ENCODE measurements at places on chromosomes 5 and 9. TPM values are rescaled to one million over a fixed set of nuclear protein-coding genes. Genes with fewer than 3 reads are reported as not detected.

PCA3 gene
- total RNA-seq, result not detected

PCDHB15 gene
- 7.0 TPM for total RNA-seq

SPATA31A3 gene
- 0.35 TPM for total RNA-seq

HK3 gene
- not detected for total RNA-seq

G3BP1 gene
- total RNA-seq, result 439 TPM

ASPN gene
- not detected for total RNA-seq

SPINK7 gene
- not detected for total RNA-seq

SLC36A3 gene
- not detected for total RNA-seq

EQTN gene
- not detected for total RNA-seq

EIF4E1B gene
- total RNA-seq, result 1.3 TPM

PCDHA9 gene
- 0.46 TPM for total RNA-seq

RNF183 gene
- total RNA-seq, result not detected

SLC6A3 gene
- total RNA-seq, result 0.61 TPM

NUTM2G gene
- 0.57 TPM for total RNA-seq

SOWAHA gene
- 0.20 TPM for total RNA-seq

CBY3 gene
- total RNA-seq, result 1.6 TPM

ARHGEF37 gene
- 0.42 TPM for total RNA-seq

RIOK2 gene
- total RNA-seq, result 42.2 TPM

LMX1B gene
- total RNA-seq, result 0.85 TPM

TMEM174 gene
- total RNA-seq, result not detected

TAS2R1 gene
- not detected for total RNA-seq

PCDHB11 gene
- total RNA-seq, result 2.0 TPM

OR1L1 gene
- not detected for total RNA-seq

CDX1 gene
- total RNA-seq, result 0.22 TPM

PCDHAC2 gene
- 5.4 TPM for total RNA-seq

ANKRD34B gene
- total RNA-seq, result 0.72 TPM

IL7R gene
- not detected for total RNA-seq

GPR21 gene
- 1.0 TPM for total RNA-seq

SLC31A2 gene
- 1.3 TPM for total RNA-seq

ANKRD18A gene
- total RNA-seq, result 14.4 TPM

EGR1 gene
- 76.6 TPM for total RNA-seq

KCNN2 gene
- 21.7 TPM for total RNA-seq

LHX3 gene
- total RNA-seq, result not detected

TRAF2 gene
- total RNA-seq, result 48.8 TPM

PCDHGB5 gene
- total RNA-seq, result 3.8 TPM

HMCN2 gene
- 8.6 TPM for total RNA-seq

PCSK5 gene
- total RNA-seq, result 6.3 TPM

ARL14EPL gene
- not detected for total RNA-seq
